NCI-H1048 (cell line): ENCODE measurements at places on chromosomes 3 and 15.

DNA sequence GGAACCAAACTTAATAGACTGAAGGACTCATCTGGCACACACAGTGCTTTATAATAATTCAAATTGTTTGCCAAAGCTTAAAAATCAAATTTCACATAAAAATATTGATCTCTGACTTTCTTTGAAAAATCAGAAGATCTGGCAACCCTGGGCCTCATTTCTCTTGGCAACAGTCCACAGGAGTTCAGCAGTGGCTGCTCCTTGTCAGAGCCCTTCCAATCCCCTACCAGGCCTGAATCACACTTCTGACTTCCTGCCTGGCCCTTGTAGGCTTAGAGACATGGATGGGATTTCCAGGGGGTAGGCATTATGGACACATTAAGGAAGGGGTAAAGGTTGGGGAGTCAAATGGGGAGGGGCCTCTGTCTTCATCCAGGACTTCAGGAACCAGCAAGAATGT is 55.5 kb downstream of the PLS1 start:
- no peak for DNase-seq

DNA sequence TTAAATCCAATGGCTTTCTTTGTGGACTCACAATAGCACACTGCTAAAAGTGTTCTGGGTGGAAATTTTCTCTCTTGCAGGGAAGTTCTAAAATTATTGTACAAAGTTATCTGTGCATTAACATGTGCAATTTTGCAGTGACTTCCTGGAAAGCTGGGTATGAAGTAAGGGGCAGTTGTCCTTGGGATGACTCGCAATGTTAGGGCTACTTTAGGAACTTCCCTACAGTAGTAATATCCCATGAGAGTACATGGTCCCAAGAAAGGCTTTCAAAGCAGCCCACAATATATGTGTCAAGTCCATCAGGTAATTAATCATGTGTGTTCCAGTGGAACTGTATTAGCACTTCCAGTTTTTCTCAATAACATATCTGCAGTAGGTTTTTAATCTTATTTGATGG is 201.0 kb upstream of the UBE2E2 start:
- no peak for DNase-seq

- no peak for DNase-seq
Observed at GRCh38 chr3:138944929-138945708, 1.8 kb downstream of the FOXL2 start.

DNA sequence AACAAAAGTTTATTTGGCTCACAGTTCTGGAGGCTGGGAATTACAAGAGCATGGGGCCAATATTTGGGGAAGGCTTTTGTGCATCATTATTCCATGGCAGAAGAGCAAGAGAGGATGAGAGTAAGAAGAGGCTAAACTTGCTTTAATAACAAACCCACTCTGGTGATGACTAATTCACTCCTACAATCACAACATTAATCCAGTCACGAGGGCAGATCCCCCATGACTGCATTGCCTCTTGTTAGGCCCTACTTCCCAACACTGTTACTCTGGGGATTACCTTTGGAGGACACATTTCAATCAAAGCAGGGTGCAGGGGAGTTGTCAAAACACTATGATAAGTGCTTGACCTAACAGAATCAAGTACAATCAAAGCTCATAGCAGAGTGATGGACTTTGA is 181.7 kb downstream of the BBX start:
- DNase-seq: no peak

DNA sequence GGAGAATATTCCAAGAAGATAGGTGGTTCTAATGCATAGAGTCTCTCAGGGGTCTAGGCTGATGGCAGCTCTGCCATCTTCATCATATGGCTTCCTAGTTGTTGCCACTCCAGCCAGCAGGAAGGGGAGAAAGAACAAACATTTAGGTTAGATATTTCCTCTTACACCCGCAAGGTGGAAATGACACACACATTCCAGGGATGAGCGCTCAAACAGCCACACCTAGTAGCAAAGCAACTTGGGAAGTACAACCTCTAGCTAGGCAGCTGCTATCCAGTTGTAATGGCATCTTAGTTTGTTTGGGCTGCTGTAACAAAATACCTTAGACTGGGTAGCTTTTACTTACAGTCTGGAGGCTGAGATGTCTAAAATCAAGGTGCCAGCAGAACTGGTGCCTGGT is 51.9 kb upstream of the ADAMTSL3 start:
- DNase-seq: no peak

DNA sequence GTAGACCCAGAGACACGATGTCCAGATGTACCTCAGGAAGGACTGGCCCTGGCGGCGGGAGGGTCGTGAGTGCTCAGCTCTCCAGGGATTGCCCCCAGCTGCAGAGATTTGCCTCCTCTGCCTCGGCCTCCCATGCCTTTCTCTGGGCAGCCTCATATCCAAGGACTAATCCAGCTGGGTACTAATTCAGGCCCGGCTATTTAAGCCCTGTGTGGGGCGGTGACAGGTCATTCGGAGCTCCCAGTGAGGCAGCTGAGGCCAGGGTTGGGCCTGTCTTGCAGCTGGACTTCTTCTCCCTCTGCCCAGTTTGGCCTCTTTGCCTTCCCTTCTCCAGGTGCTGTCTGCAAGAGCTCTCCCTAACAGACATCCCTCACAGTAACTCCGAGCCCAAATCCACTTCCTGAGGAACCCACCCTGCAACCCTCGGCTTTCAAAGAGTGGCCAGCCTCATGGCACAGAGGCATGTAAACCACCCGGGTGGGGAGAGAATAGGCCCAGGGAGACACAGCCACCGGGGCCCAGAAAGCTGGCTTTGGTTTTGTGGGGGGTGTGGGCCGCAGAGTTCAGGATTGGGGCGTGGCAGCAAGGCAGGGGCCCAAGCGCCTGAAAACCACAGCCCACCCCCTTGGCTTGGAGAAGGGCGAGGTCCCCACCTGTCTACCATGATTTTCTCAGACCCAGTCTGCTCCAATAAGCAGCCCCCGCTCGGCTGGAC is 85.8 kb downstream of the PPCDC start:
- no peak for DNase-seq

- DNase-seq: no peak
Observed at GRCh38 chr15:63372018-63372705, 9.5 kb downstream of the CA12 start.

DNA sequence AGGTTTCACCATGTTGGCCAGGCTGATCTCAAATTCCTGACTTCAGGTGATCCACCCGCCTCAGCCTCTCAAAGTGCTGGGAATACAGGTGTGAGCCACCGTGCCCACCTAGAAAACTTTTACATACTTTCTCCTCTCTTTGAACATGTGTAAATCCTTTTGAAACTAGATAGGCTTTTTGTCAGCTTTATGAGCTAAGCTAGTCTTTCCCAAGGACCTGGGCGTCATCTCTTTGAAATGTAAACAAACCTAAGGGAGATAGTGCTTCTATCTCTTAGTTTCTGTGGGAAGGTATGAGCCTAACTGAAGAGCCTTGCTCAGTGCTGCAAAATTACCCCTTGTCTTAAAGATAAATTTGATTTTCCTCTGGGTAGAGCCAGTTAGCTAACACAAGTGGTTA is 4.8 kb downstream of the CX3CR1 start:
- DNase-seq: no peak

DNA sequence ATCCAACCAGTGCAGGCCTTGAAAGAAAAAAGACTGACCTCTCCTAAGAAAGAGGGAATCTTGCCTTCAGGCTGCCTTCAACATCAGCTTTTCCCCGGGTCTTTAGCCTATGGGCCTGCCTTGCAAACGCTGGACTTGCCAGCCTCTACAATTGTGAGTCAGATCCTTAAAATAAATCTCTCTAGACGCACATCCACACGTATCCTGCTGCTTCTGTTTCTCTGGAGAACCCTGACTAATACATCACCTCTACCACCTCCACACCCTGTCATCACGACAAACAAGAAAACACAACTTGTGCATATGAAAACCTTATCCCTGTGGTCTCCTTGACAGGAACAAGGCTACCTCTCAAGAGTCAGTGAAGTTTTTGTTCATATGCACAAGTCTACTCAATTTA is 11.8 kb downstream of the CYFIP1 start:
- no peak for DNase-seq

DNA sequence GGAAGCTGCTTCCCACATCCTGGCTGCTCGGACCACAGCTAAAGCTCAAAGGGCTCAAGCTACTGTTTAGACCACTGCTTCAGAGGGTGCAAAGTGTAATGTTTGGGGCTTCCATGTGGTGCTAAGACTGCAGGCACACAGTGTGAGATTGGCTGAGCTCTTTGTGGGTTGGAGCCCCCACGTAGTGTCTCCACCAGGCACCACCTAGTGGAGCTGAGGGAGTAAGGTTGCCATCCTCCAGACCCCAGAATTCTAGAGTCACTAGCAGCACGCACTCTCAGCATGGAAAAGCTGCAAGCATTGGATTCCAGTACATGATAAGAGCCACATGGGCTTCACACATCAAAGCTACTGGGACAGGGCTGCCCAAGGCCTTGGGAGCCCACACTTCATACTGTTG is 9.3 kb downstream of the MKRN3 start:
- DNase-seq: no peak

DNA sequence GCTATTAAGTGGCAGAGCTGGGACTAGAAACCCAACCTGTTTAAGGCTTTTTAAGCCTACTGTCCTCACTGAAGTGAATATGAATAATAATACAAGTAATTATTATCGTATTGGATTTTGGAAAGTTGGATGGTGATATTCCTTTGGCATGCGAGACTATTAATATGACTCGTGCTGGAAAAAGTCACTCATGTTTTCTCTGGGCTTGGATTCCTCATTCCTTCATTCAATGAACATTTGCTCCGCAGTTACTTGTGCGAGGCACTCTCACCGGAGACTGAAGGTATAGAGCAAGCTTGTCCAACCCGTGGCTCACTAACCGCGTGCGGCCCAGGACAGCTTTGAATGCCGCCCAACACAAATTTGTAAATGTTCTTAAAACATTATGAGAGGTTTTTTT is 694 bp downstream of the PLAAT1 start:
- no peak for DNase-seq

DNA sequence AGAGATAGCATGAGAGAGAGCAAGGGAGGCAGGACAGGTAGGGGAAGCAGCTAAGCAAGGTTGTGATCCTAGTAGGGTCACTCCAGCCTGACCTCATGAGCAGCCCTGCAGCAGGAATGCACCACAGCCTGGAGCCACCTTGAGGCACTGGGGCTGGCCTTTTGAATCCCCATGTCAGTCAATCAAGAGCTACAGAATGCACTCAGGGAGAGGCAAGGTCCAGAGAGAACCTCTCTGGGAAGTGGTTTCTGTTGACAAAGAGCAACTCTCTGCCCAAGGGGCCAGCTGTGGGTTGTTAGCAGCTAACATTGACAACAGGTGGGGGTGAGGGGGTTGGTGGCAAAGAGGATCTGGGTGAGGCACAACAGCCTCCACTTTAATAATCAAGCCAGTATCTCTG is 54.6 kb downstream of the TRANK1 start:
- no peak for DNase-seq

GRCh38 chr3:31132132-31132769 is 237.8 kb upstream of the GADL1 start:
- no peak for DNase-seq

DNA sequence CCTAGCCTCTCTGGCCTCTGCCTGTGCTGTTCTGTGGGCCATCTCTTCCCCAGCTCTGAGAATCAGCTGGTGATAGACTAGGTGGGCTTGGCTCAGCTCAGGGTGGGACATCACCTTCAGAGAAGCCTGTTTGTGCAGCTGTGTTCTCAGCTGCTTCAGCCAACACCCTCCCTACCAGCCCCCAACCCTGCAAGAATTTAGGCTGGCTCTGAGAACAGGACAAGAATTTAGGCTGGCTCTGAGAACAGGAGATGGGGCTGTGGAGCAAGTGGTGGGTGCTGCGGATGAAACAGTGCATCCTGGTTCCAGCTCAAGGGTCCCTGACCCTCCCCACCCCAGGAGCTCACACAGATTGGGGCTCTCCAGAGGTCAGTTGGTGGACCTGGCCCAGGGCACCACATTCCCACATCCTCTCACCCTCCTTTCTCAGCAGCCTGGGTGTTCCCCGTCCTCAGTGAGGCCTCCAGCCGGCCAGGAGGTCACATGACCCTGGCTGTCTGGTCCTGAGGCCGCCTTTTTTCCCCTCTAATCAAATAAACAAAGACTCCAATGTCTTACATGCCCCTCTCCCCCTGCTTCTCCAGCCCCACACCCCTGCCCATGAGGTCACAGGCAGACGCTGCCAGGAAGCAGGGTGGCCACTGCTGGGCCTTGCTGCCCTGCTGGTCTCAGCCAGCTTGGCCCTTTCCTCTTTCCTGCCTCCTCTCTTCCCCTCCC is 14.9 kb downstream of the PLEKHO2 start:
- DNase-seq: no peak

- DNase-seq: no peak
Observed at GRCh38 chr15:71146580-71146982, 31.3 kb downstream of the THSD4 start.

DNA sequence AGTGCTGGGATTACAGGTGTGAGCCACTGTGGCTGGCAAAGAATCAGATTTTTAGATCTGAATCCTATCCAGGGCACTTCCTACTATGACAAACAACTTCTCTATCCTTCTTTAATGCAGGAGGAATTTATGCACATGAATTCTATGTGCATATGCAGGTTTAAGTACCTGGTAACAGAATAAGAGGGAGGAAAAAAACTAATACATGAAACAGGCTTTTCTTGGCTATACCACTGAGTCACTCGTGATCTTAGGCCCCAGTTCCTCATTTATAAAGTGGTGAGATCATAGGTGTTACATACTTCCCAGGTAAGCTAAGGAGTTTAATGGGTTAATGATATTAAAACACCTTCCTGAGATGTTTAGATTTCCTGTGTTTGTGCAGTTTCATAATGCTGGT is 108.2 kb downstream of the TP63 start:
- no peak for DNase-seq

DNA sequence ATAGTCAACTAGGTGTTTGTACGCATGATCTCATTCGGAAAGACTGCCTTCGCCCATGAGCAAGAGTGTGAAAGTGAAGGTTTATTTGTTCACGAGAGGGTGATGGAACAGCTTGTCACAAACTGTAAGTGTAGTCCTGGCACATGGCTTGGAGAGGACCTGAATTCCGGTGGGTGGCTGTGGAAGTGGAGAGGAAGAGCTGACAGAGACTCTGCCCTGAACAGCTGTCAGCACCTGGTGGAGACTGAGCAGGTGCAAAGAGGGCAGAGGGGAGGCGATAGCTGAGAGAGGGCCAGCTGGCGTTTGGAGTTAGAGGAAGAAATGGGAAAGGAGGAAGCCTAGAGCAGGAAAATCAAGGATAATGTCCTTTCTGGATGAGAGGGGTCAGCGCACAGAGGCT is 155.7 kb downstream of the EEFSEC start:
- DNase-seq: no peak

- no peak for DNase-seq
Observed at GRCh38 chr15:83219026-83219425, 11.4 kb upstream of the HDGFL3 start.
